Activated CD4-positive, alpha-beta T cell treated with anti-CD3 and anti-CD28 coated beads, Interleukin-2, amount 50 U/mL, for 24 hours (primary cell): ENCODE measurements at places on chromosomes 6 and 20.
A peak's percentile ranks its signal among the peaks of the same experiment; 100 is the strongest.

GRCh38 chr6:19994909-19995308 is 157.7 kb downstream of the ID4 start:
- no peak for DNase-seq

DNA sequence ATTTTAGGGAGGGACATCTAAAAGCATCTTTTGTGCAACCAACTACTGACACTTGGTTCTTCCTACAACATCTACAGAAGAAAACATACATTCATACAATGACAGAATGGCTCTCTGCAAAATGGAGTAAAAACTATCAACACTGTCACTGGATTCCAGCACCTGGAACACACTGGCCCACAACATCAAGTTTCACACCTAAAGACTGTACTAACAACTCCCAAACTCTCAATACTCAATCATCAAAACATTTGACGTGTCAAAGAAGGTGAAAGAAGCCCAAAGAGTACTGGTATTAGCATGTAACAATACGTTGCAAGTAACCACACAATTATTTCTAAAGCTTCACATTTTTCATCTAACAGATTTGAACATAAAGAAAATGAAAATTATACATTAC is 2.1 kb downstream of the CPNE1 start:
- DNase-seq: no peak

DNA sequence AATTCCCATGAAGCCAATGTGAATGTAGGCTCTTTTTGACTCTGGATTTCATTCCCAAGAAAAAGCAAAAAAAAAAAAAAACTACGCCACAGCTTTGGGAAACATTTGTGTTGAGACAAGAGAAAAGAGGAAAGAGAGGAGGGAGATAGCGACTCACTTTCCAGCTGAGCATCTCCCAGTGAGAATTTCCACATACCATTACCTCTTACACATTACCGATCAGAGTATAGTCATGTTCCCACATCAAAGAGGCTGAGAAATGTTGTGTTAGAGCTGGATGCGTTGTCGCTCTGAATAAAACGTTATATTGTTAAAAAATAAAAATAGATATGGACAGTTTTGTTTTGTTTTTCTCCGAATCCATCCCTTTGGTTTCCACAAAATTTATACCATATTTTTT is 1019.3 kb upstream of the ADGRB3 start:
- no peak for DNase-seq

DNA sequence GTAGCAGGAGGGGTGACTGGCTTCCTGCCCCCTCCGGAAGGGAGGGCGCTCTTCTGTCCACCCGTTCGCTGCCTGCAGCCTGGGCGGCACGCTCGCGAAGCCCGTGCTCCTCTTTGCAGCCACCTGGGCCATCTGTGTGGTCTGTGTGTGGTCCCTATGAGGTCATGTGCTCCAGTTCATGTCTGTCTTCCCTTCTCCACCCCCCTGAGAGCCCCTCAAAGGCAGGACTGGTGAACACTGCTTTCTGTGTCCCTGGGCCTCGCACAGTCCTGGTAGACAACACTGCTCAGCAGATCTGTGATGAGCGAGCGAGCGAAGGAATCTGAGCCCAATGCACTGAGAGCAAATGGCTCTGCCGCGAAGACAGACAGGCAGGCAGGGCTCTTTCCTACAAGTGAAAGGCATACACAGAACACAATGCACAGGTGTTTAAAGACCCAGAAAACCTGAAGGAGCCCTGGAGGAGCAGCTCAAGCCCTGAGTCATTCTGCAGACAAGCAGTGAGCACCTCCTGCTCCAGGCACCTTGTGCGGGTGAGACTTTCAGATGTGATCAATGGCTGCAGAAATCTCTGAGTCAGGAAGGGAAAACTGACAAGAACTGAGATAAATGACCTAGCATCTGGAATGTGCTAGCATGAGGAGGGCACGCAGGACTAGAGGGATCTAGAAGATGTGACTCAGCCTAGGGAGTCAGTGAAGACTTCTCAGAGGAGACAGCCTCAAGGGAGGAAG is 27.1 kb downstream of the PPP1R3G start:
- DNase-seq: no peak

- DNase-seq: peak; percentile 51
Observed at GRCh38 chr6:25070547-25071366, 135.0 kb upstream of the RIPOR2 start.

- no peak for DNase-seq
Observed at GRCh38 chr20:50151034-50151743, 2.3 kb downstream of the PEDS1 start.

DNA sequence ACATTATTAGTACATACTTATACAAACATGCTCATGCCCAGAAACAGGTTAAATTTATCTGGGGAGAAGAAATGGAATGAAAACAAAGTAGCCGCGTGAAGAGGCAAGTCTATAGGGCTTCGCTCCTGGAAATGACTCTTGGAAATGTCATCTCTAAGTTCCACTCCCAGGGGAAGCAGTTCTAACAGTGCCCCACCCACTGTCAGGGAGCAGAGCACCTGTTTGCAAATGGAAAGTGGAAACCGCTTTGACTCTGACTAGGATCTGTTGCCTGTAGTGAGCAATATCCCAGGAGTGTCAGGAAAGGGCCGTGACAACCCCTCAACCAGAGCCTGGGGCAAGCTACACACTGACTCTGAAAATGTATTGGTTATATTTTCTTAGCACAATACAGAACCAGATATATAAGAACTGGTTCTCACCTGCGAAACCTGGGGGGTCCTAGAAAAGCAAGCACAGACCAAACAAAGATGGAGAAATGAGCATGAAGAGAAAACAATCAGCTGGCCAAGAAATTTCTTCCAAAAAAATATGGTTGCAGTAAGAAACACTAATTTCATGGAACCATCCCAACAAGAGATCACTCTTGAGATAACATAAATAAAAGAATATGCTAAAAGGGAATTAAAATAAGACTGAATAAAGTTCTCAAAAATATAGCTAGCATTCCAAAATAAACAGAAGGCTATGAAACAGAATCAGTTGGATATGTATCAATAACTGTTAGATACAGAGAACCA is 47.5 kb upstream of the CRISP1 start:
- no peak for DNase-seq

- DNase-seq: no peak
Observed at GRCh38 chr20:17852323-17852722, 116.3 kb downstream of the SNX5 start.

GRCh38 chr6:4448841-4449240 is 313.5 kb upstream of the ECI2 start:
- no peak for DNase-seq

DNA sequence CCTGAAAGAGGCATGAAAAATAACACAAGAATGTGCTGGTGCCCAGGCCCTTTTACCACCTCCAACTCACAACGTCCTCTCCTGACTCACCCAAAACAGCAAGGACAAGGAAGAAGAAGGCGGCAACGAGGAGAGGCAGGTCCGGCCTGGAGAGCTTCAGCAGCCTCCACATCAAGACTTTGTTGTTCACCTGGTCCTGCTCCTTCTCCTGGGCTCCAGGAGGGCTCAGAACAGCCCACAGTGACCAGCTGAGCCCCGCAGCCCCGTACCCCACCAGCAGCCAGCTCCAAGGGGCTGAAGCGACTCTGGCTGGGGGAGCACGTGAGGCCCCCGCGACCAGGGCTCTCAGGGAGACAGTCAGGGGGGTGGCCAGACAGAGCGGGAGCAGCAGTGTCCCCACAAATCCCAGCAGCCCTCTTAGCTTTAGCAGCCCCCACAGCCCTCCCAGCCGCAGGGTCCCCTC is 857 bp downstream of the TAP2 start:
- no peak for DNase-seq

DNA sequence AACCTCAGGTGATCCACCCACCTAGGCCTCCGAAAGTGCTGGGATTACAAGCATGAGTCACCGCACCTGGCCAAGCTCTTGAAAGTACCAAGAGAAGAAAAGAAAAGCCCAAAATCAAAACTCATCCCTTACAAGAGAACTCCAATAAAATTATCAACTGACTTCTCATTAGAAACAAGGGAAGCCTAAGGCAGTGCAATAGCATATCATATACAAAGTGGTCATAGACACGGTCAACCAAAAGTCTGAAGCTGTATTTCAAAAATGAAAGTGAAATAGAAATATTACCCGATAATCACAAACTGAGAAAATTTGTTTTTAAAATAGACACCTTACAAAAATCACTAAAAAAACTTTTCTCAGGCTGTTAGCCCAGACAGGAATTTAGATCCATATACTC is 1321.1 kb upstream of the GJE1 start:
- DNase-seq: no peak

DNA sequence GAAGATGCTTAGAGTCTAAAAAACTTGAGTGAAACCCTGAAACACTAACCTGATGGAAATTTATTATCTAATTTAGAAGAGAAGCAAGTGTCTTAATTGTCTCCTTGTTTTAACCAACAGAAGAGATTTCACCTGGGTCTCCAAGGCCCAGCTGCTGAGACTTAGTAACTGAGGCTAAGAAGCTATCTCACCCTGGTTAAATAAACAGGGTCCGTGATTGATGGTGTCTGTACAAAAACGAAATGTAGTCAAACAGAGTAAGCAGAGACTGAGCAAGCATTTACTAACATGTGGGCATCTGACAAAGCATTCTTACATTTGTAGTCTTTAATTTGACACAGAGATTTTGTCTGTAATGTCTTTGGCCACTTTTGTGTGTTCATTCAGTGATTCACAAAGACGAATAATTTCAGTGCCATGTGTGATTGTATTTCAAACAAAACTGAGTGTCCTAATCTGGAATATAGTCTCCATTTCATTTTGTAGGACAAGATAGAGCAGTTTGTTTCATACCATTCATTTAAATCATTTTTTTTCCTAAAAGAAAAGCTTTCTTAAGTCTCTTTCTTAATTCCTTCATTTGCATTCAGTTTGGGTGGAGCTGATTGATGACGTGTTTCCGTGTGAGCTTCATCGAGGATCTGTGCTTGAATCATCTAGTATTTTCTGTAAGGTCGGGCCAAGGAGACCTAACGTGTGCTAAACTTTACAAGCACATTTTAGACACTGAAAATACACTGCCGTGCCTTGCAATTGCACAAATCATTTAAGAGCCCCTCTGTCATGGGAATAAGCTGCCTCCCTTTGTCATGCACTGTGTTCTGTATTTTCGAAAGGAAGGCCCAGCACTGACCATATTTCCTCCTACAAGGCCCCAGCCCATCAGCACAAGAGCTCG is 170.6 kb upstream of the QKI start:
- no peak for DNase-seq

- no peak for DNase-seq
Observed at GRCh38 chr20:48597521-48598302, 230.1 kb downstream of the PREX1 start.

DNA sequence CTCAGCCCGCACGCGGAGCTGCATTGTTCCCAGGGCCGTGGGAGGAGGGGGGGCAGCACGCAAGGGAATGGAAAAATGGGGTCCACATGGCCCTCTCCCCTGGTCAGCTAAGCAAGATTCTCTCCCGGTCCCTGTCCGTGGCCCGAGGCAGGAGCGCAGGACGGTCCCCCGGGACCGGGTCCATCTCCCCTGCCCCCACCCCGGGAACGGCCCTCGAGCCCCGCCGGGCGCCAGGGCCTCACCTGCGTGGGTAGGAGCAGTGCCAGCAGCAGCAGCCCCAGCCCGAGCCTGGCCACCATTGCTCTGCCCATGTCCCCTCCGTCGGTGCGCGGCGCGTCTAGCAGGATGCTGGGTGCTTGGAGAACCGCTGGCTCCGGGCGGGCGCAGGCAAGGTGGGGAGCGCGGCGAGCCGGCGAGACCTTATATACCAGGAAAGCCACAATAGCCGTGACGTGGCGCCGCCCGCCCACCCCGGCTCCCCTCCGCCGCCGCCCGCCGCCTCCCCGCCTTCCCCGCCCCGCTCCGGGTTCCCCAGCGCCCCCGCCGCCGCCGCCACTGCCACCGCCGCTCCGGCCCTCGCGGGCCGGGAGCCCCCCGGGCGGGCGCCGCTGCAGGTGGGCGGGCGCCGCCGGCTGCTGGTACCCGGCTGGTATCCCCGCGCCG is at the start of gene CD24:
TSS of gene CD24 (minus strand) at position 394 of the 663 bp plus-strand sequence. CDS start at position 311, 83 bp downstream.
- no peak for DNase-seq

DNA sequence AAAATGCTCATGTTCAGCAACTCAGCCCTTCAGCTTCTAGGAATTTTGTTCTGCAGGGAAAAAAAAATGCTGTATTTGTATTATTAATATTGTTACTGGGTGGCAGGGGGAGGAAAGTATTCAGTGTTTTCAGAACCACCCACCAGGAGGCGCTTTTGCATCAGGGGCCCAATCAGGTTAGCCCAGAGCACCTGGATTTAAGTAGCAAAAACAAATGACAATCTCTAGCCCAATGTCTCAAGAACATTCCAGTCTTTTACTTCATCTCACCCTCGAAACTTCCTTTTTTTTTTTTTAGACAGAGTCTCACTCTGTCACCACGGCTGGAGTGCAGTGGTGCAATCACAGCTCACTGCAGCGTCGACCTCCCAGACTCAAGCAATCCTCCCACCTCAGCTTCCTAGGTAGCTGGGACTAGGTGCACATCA is 635 bp upstream of the C20orf203 start:
- peak; percentile 59 for DNase-seq

DNA sequence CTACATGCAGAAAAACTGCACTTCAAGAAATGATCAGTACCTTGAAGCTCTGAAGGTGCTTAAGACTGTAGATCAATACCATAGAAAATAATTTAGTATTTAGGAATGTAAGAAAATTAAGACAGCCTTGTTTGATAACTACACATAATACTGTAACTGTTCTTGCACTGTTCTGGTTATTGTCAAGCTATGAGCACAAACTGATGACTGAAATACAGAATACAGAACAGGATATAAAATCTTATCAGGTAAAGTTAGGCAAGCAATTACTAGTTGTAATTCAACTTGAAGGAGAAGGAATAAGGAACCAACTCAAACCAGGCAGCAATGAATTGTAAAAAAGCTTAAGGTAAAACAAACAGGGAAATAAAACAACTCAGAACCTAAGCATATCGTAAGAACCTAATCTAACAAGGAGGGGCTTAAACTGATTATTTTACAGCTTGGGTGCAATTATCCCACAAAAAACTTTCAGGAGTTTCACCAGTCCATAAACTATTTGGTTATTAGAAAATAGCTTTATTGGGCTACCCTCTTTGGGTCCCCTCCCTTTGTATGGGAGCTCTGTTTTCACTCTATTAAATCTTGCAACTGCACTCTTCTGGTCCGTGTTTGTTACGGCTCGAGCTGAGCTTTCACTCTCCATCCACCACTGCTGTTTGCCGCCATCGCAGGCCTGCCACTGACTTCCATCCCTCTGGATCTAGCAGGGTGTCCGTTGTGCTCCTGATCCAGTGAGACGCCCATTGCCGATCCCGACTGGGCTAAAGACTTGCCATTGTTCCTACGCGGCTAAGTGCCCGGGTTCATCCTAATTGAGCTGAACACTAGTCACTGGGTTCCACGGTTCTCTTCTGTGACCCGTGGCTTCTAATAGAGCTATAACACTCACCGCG is 97.7 kb downstream of the ATG5 start:
- DNase-seq: no peak

DNA sequence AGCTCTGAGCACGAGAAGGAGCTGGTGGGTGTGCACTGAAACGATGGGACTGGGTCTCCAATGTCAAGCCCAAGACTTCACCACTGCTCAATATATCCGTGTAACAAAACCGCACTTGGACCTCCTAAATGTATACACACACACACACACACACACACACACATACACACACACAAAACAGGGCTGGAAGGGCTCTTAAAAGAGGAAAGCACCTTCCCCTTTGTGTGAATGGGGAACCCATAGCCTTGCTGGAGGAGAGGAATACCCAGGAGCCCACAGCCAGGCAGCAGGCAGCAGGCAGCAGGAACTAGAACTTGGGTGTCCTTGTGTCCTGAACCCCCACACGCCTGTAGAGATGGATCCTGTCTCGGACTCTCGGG is 29.8 kb downstream of the TGM2 start:
- no peak for DNase-seq
